Psoas muscle (tissue), 8 donors: ENCODE measurements at places on chromosomes 7 and 10. TPM values are rescaled to one million over a fixed set of nuclear protein-coding genes. Genes with fewer than 3 reads are reported as not detected.

- no peaks in the 10 kb centered on the region for H3K27me3 ChIP-seq
- no peaks in the 10 kb centered on the region for H3K36me3 ChIP-seq
Measured at GRCh38 chr7:7018290-7018689, 164.1 kb upstream of the C1GALT1 start.

DNA sequence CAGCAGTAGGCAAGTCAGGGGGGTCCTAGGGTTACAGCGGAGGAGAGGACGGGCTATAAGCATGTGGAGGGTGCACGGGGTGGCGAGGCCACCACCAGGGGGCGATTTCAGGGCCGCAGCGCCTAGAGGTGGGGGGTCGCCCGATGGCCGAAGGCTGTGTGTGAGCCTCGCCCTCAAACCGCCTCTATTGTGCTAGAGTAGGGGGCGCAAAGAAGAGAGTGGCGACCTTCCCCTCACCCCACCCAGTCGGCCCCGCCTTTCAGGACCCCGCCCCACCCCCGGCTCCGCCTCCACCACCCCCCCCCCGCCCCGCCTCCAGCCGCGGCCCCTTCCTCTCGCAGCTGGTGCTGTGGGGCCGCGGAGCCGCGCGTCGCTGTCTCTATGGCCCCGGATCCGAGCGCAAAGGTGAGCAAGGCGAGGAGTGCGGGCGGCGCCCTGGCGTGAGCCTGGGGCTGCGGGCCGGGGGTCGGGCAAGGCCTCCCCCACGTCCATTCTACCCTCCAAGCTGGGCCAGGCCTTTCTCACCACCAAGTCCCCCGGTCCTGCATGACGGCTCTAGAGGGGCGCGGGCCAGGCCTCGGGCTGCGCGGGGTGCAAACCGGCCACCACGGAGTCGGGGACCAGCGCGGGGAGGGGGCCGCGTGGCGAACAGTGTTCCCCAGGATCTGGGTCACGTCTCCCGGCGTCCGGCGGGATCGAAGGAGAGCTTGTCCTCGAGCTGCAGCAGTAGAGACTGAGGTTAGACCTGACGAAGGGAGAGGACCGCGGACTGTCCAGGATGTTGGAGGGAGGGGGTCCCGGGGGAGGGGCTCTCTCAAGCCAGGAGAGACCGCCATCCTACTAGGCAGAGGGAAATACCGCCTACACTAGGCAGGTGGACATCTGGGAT, at the start of gene SEMA4G:
Gene SEMA4G (plus strand): TSS at position 318 of the 889 bp plus-strand sequence. CDS start 3,409 bp downstream, outside the sequence.
- peak within 1 kb of the TSS; percentile 71 for H3K4me3 ChIP-seq
- H3K27ac ChIP-seq = no peak within 1 kb of the TSS
- H3K36me3 ChIP-seq = peaks cover 3% of the 10 kb centered on the region
- peaks cover 6% of the 10 kb centered on the region for H3K4me1 ChIP-seq

- H3K27me3 ChIP-seq = no peaks in the 10 kb centered on the region
- peak; percentile 26 for DNase-seq
- H3K36me3 ChIP-seq = peaks cover 22% of the 10 kb centered on the region
- peaks cover 15% of the 10 kb centered on the region for H3K4me1 ChIP-seq
Measured at GRCh38 chr10:13528123-13528874, 515 bp downstream of the BEND7 start.

DNA sequence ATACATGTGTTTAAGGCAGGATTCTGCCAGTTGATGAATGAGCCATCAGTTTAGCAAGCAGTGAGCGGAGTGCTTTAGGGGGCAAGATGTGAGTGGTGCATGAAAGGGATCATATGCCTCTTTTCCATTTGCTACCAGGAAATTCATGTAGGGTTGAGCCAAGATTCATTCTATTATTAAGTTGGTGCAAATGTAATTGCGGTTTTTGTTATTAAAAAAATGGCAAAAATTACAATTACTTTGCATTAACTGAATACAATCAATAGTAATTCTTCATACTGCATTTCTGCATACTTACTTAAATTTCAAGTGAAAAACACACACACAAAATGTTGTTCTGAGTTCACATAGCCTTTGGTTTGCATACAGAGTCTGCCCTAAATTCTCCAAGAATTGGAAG, 30.1 kb upstream of the NAMPT start:
- H3K4me3 ChIP-seq = no peak overlapping the region
- no peaks in the 10 kb centered on the region for H3K27me3 ChIP-seq
- no peaks in the 10 kb centered on the region for H3K36me3 ChIP-seq
- H3K4me1 ChIP-seq = no peaks in the 10 kb centered on the region
- H3K27ac ChIP-seq = no peak overlapping the region

The RPEL1 gene
- total RNA-seq = not detected

DNA sequence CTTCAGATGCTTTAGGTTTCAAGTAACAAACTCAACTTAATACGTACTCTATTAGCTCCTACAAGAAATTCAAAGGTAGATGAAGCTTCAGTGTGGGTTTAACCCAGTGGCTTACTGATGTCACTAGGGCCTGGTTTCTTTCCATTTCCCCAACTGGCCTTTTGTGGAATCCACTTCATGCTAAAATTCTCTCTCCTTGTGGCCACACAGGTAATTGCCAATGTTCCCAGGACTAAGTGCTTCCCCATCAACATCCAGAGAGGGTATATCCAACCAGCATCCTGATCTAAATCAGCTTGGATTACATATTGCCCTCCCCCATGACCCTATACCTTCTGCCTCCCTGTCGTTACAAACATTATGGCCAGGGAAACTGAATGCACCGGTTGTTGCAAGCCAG, 10.7 kb downstream of the FBXL13 start:
- DNase-seq = no peak
- no peaks in the 10 kb centered on the region for H3K27me3 ChIP-seq
- no peaks in the 10 kb centered on the region for H3K4me1 ChIP-seq
- H3K27ac ChIP-seq = no peak overlapping the region

The TMEM196 gene
- not detected for total RNA-seq

DNA sequence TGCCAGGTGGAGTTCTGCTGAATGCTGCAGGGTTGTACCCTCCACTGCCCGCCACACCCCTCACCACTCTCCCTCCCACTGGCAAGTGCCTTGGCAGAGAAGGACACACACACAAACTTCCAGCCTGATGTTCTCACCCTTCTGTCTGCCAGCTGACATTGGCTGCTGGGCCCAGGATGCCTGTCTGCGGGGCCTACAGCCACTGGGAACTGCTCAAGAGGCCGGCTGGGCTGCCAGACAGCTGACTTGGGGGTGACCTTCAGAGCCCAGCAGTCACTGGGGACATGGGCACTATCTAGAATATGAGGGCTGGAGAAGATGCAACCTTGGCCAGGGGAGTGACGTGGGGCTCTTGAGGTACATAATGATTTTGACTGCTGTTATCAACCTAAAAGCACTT, 157.1 kb downstream of the SH3PXD2A start:
- no peaks in the 10 kb centered on the region for H3K36me3 ChIP-seq
- H3K4me1 ChIP-seq = peaks cover 9% of the 10 kb centered on the region
- no peaks in the 10 kb centered on the region for H3K27me3 ChIP-seq
- H3K27ac ChIP-seq = no peak overlapping the region
- no peak for DNase-seq

DNA sequence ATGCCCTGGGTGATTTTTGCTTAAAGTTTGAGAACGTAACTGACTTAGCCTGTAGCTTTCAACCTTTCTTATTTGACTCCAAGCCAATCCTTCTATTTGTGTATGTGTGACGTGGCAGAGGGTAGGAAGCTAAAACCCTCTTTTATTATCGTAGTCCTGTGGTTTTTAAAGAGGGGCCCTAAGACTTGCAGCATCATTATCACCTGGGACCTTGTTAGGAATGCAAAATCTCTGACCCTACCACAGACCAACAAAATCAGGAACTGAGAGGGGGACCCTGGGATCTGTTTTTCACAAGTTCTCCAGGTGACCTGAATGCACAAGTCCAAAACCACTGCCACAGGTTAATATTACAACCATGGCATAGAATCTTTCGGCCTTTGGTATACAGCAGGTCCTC, 80.1 kb downstream of the OSBPL3 start:
- H3K27me3 ChIP-seq = no peaks in the 10 kb centered on the region
- H3K27ac ChIP-seq = no peak overlapping the region
- no peak for DNase-seq
- H3K36me3 ChIP-seq = no peaks in the 10 kb centered on the region
- H3K4me1 ChIP-seq = peaks cover 3% of the 10 kb centered on the region
- no peak overlapping the region for H3K4me3 ChIP-seq

GRCh38 chr10:100987685-100988049, 324 bp downstream of the TWNK start:
- H3K4me1 ChIP-seq = peaks cover 31% of the 10 kb centered on the region
- H3K4me3 ChIP-seq = peak overlapping the region; percentile 76
- no peaks in the 10 kb centered on the region for H3K27me3 ChIP-seq
- DNase-seq = no peak

DNA sequence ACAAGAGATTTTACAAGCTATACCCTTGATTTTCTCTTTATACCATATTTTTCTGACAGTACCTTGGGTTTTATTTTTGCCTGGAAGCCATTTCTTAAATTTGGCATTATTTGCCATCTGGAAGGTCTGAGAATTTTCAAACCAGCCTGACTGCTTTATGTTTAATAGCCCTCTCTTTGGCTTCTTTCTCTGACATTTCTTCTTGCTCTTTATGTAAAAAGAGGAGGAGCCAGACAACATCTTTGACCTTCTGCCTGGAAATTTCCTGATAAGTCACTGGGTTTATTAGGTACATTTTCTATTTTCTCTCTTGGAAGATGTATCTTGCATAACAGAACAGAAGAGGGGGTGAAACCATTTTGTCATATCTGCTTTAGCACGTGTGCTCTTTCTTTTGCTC, 79.6 kb downstream of the LANCL2 start:
- no peak overlapping the region for H3K27ac ChIP-seq
- H3K4me3 ChIP-seq = no peak overlapping the region
- no peaks in the 10 kb centered on the region for H3K27me3 ChIP-seq
- H3K36me3 ChIP-seq = no peaks in the 10 kb centered on the region
- DNase-seq = no peak

- H3K27me3 ChIP-seq = no peaks in the 10 kb centered on the region
- no peaks in the 10 kb centered on the region for H3K36me3 ChIP-seq
- no peak overlapping the region for H3K4me3 ChIP-seq
- no peak for DNase-seq
Measured at GRCh38 chr10:132299371-132300336, 8.1 kb downstream of the STK32C start.

The LDB3 gene
- total RNA-seq = 615 TPM

The ANKRD30A gene
- not detected for total RNA-seq

DNA sequence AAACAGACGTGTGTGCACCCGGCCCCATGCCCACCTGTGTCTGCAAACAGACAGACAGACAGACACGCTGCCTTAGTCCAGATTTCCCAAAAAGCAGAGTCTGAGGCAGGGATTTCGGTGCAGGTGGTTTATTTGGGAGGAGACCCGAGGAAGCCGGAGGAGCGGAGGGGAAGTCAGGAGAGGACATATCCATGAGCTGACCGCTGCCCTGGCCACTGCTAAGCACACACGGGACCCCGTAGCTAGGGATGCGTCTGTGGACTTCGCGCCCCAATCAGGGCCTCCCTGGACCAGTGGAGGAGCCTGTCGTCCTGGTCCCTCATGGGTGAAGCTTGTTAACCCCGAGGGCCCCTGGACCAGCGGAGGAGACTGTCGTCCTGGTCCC, 47.6 kb downstream of the FOXL3 start:
- H3K4me3 ChIP-seq = no peak overlapping the region
- no peak for DNase-seq
- H3K27ac ChIP-seq = no peak overlapping the region
- H3K4me1 ChIP-seq = peaks cover 13% of the 10 kb centered on the region

DNA sequence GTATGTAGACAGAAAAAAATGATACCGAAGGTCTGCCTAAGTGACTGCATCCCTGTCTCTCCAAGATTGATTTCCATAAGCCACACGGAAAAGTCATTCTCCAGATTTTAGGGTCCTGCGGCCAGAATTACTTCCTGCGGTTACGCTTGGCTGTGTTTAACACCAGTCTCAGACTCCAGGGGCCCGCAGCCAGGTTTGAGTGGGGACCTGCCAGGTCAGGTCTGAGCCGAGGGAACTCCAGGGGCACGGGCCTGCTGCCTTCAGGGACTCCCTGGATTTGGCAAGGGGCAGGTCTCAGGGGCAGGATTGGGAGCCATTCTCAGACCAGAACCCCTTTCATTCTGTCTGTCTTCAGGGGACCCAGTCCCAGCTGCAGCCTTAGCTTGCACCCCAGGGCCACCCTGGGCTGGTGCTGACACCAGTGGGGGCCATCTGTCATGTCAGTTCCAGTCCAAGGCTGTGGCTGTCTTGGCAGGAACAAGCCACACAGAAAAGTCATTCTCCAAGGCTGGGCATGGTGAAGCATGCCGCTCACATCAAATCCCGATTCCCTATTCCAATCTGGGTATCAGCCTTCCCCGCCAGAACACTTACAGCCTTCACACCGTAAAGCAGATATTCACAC, 39.0 kb downstream of the TMEM120A start:
- H3K27ac ChIP-seq = peak overlapping the region; percentile 62
- H3K4me3 ChIP-seq = no peak overlapping the region

- no peaks in the 10 kb centered on the region for H3K4me1 ChIP-seq
- DNase-seq = no peak
- H3K36me3 ChIP-seq = no peaks in the 10 kb centered on the region
- no peak overlapping the region for H3K4me3 ChIP-seq
Measured at GRCh38 chr10:31071232-31072005, 39.8 kb upstream of the ZNF438 start.

DNA sequence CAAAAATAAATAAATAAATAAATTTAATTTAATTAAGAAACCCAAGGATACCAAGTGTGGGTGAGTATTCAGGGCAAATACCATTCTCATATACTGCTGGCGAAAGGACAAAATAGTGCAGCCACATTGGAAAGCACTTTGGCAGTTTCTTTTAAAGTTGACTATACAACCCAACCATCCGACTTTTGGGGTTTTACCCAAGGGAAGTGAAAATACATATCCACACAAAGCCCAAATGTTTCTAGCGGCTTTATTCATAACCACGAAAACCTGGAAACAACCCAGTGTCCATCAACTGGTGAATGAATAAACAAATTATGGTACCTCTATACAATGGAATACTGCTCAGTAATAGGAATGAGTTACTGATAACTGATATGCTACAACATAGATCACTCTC, 36.2 kb upstream of the OGDHL start:
- no peak overlapping the region for H3K4me3 ChIP-seq
- no peaks in the 10 kb centered on the region for H3K36me3 ChIP-seq
- no peak overlapping the region for H3K27ac ChIP-seq
- H3K27me3 ChIP-seq = no peaks in the 10 kb centered on the region

DNA sequence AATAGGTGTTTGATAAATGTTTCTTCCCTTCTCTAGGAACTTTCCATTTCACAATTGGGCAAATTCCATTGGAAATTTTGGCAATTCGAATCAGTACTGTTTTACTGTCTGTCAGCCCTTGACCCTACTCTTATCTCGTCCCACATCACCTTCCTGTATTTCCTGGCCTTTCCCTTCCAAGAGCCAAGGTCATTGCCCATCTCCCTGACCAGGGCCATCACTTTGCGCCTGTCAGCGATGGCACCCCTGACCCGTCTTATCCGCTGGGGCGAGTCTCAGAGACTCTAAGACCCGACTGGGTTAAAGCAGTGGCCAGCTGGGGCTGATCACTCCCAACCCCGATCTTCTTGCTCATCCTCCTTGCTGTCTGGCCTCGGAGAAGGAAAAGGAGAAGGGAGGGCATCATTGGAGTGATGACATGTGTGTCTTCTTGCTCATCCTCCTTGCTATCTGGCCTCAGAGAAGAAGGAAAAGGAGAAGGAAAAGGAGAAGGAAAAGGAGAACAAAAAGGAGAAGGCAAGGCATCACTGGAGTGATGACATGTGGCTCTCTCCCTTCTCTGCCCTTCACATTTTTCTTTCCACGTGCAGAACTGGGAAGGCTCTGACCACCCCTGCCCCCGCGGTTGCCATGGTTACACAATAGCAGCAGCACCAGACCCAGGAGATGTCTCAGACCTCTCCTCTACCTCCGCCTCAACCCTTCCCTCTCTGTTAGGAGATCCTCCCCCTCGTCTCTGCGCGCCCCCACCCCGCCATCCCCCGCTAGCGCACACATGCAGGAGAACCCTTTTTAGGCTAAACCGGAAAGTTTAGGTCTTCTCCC, 2.0 kb downstream of the SEMA3D start:
- no peaks in the 10 kb centered on the region for H3K4me1 ChIP-seq
- H3K4me3 ChIP-seq = peak overlapping the region; percentile 54
- peaks cover 25% of the 10 kb centered on the region for H3K27me3 ChIP-seq
